Posterior cingulate gyrus (tissue), 11 donors: ENCODE measurements at places on chromosomes 1 and 21.

DNA sequence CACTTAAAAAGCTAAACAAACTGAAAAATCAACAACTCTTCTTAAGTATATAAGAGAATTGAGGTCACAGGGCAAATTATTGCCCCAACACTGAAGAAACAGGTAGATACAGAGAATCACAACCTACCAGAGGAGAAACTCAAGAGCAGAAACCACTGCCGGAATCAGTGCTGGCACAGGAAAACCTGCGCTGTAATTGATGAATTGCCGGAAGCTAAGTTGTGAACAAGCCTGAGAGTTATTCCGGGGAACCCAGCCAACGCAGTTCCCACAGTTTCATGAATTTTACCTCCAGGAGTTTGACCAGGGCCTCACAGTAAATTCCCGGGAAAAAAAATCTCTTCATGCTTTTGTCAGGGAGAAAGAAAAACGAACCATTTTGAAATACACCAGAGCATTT, 657.1 kb upstream of the BRINP3 start:
- no peak for DNase-seq

DNA sequence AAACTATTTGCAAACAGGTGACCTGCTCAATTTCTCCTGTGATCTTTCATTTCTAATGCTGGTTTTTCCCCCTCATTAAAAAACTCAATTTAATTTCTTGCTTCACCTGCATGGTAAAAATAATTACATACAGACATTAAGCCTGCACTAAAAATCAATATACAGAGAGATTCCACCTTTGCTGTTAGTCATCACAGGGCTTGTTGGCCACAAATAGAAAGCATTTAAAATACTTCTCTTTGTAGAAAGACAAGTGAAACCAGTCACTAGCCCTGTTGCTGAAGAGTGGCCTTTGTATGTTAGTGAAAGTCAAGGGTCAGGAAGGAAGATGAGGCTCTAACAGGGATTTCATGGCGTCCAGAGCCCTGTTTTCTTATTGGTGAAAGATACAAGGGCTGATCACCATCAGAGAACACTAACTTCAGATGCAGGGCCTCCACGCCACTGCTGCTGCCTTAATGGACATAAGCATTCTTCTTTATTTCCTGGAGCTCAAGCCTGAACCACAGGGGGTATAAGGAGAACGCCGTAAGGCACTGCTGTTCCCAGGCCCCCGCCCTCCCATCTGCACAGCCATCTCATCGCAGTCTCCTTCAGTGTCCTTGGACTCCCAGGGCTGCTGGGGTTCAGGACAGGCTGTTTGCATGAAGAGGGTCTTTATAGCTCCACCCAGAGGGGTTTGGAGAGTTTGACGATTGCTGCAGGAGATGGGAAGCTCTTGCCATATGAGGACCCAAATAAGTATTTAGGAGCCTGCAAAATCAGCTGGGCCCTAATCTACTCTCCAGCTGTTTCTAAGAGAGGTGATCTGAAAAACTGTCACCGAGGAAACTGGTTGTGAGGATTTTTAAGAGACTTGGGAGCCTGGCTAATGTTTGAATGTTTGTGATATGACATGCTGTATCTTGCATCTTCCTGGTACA, 117.3 kb upstream of the IRF2BP2 start:
- DNase-seq: no peak

- no peak for DNase-seq
Observed at GRCh38 chr1:94296018-94296417, 58.6 kb upstream of the ARHGAP29 start.

DNA sequence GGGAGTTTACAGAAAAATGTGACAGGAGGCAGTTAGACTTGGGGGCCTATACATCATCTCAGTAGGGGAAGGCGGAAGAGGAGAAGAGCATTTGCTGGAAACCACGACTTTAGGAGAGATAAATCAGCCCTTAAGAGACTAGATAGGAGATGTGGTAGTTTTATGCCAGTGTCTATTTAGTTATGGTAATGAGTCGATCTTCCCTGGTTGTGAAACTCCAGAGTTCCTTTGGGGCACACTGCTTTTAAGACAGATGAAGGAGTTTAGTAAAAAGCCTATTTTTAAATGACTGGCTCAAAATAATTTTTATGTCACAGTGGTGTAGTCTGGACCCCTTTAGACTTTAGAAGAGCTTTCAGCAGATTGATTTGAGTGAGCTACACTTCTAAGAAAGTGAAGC, 7.8 kb downstream of the PGM1 start:
- no peak for DNase-seq

GRCh38 chr1:95138223-95138622, 21.1 kb downstream of the TLCD4 start:
- no peak for DNase-seq

- no peak for DNase-seq
Observed at GRCh38 chr1:40928699-40929098, 50.8 kb upstream of the CTPS1 start.

DNA sequence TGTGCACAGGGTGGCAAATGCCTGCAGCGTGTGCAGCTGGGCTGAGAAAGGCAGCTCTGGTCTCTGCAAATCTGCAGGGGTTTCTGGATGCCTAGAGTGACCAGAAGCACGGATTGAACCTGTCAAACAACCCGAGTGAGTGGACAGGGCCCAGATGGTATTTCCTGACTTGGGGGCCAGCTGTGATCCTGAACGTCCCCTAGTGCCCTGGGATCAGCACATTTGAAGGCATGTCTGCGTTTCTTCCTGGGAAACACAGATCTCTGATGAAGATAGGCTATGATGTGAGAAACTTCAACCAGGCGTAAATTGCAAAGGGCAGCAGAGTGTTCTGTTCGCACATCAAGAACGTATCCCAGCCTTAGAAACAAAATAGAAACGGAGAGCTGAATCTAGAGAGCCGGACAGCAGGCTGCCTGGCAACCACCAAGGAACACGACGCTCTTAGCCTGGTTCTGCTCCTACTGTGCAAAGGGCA, 163.1 kb downstream of the KCNJ6 start:
- no peak for DNase-seq
